ENCODE measurements at places on chromosomes 3 and 15. TPM values are rescaled to one million over a fixed set of nuclear protein-coding genes. Genes with fewer than 3 reads are reported as not detected.

DNA sequence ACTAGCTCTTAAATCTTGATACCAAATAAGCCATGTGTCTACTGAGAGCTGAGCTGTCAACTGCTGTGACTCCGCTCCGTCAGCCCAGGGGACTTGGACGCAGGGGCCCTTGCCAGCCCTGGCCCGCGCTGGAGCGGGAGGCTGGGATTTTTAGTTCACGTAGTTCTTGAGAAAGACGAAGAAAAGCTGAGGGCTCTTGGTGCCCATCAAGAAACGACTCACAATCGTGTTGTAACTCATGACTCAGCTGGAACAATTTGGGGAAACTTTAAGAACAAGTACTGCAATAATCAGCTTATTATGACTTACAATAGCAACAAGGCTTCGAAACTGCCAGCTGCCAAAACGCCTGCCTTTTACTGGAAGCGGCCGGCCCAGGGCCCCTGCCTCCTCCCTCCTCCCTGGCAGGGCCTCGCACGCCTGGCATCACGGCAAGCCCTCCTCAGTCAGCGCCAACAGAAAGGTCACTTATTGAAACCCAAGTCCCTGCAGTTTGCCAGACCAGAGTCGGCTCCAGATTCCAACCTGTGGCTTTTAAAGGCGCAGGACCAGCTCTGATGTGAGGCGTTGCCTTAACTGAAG, 60.3 kb downstream of the RGMA start:
- no peak for DNase-seq

DNA sequence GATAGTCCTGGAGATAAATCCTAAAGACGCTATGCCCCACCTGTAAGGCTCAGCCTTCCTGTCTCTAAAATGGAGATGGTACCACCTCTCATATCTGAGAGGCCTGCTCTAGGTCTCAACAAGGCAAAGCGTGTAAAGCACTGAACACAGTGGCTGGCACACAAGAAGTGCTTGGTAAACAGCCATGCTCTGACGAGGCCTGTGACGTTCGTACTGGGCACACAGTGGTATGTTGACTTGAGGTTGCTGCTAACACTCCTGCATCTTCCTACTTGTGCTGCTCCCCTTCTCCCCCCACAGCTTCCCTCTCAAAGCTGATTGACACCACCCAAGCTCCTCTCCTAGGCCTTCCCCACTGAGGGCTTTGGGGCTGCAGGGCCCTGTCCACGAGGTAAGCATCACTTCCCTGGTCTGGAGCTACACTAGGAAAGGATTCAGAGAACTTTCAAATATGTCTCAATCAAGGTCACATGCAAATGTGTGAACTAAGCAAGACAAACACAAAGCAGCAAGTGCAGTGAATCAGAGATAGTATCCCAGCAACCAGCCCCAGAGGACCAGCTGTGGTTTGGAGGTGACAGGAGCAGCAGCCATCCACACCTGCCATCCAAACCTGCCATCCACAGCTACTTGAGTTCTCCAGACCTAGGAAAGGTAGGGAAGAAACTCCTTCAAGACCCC, 177.5 kb downstream of the STT3B start:
- DNase-seq: no peak

GRCh38 chr3:150721285-150722130, 17.8 kb upstream of the ERICH6 start:
- DNase-seq: peak; percentile 39

The SCN11A gene
- total RNA-seq: not detected

- no peak for DNase-seq
These were observed 13.3 kb upstream of the ANKDD1A start for GRCh38 chr15:64898406-64898805.

DNA sequence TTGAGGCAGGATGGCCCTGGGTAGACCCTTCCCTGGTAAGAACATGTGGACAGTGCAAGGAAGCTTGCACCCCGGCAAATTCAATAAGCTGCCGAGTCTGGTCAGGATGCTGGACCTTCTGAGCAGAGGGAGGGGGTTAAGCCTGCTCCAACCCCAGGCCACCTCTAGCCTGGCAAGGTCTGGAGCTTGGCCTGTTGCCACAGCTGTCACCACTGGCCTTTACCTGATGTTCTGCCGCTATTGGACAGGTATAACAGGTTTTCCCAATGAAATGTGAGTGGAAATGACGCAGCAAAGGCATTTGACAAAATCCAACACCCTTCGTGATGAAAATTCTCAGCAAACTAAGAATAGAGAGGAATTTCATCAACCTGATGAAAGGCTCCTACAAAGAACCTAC, 699 bp upstream of the MESP1 start:
- no peak for DNase-seq

GRCh38 chr3:18223974-18224373, 201.2 kb downstream of the SATB1 start:
- no peak for DNase-seq

The ARRDC4 gene
- 3.8 TPM for total RNA-seq

DNA sequence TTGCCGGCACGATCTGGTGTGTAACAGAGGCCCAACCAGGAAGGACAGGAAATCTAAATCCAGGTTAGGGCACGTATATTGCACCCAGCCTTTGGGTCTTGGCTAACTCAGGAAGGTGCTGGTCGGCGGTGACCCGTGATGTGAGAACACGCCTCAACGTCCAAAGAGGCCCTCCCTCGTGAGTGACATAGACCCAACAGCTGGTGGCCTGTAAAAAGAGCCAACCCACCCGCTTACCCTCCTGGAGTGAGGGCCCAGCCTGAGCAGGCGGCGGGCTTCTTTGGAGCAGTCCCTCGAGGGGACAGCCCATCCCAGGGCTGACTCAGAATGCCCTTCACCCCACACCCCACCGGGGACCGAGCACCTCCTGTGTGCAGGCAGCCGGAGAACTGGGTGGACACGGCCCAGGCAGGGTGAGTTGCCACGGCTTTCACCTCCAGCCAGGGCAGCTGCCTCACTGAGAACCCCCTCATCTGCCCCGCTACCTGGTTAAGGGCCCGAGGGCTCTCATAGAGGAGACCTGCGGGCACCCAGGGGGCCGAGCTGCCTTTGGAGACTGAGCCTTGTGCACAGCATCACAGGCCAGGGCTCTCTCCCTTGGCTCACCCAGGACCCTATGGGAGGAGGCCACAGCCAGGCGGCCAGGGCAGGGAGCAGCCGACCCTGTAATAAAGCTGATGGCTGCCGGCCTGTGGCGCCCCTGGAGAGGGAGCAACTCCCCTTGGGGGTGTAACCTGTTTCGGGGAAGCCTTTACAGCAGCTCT, 41.8 kb downstream of the ZNF710 start:
- DNase-seq: no peak

- DNase-seq: no peak
These were observed 55.0 kb downstream of the BSN start for GRCh38 chr3:49609314-49609713.

GRCh38 chr3:193905541-193906396, 230.2 kb upstream of the HES1 start:
- peak; percentile 32 for DNase-seq

The ANKDD1A gene
- total RNA-seq: 1.5 TPM

DNA sequence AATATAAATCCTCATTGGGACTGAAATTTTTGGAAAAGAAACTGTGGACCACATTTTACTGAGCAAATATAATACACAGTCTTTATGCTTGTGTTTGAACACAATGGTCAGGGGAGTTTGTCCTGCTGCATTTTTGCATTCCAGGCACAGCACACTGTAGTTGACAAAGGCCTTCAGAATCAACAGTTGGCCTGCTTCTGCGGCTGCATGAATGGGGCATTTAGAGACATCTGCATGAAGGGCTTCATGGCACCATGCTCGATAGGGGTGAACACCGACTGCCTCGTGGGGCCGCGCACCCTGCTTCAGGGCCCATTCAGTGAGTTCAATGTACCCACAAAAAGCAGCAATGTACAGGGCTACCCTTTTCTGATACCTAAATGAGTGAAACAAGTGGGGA, 15.4 kb upstream of the COMMD2 start:
- no peak for DNase-seq

- DNase-seq: no peak
These were observed 12.6 kb upstream of the SHISA5 start for GRCh38 chr3:48516571-48516970.

GRCh38 chr3:47098910-47099309, 65.0 kb downstream of the SETD2 start:
- no peak for DNase-seq

GRCh38 chr3:122186372-122186771, 2.9 kb downstream of the CASR start:
- no peak for DNase-seq

DNA sequence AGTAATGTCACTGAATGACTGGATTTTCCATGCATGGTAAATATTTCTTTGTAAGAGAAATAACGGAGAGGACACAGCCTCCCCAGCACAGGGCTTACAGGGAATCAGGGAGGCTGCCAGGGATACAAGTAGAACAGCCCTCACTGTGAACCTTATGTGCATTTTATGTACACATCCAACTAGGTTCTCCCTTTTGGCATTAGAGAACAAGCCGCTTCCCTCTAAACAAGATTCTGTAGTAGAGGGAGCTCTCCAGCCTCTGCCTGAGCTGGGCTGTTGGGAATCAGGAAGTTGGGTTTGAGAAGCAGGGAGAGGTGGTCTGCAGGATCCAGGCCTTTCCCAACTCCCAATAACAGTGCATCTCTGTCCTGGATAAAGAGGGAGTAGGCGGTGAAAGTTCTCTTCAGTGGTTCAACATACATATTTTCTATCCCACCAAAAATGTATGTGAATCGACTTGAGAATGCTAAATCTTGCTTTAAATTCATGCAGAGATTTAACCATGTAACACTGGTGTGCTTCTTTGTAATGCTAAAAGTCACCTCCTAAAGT, 83.7 kb downstream of the ARNT2 start:
- no peak for DNase-seq

Measured in Daoy (cell line).